ENCODE measurements at places on chromosomes 4 and X. TPM values are rescaled to one million over a fixed set of nuclear protein-coding genes. Genes with fewer than 3 reads are reported as not detected.

Gene AFP
- polyA plus RNA-seq, result not detected

Gene TMA16
- polyA plus RNA-seq, result 14.8 TPM

Gene USP17L21
- polyA plus RNA-seq, result not detected

Gene F8A3
- 20.2 TPM for polyA plus RNA-seq

Gene CENPI
- polyA plus RNA-seq, result 0.50 TPM

Gene RAB9B
- polyA plus RNA-seq, result 0.26 TPM

Gene GPAT3
- not detected for polyA plus RNA-seq

Gene UGT2B10
- polyA plus RNA-seq, result not detected

GRCh38 chr4:146407257-146407656 lies 114.5 kb downstream of the SLC10A7 start:
- no peak overlapping the region for H3K4me3 ChIP-seq
- DNase-seq, result no peak
- no peaks in the 10 kb centered on the region for H3K4me1 ChIP-seq
- H3K27ac ChIP-seq, result no peak overlapping the region
- no peaks in the 10 kb centered on the region for H3K27me3 ChIP-seq

DNA sequence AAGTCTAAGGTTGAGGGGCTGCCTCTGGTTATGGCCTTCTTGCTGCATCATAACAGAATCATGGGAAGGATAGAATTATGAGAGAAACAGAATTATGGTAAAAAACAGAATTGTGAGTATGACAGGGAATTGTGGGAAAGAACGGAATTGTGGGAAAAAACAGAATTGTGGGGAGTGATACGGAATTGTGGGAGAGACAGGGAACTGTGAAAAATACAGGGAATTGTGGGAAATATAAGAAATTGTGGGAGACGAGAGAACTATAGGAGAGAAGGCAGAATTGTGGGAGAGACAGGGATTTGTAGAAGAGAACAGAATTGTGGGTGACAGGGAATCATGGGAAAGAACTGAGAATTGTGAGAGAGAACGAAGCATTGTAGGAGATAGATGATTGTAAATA lies 159.1 kb downstream of the FRMPD4 start:
- H3K27me3 ChIP-seq, result peaks cover 14% of the 10 kb centered on the region
- H3K36me3 ChIP-seq, result peaks cover 7% of the 10 kb centered on the region
- H3K4me3 ChIP-seq, result no peak overlapping the region
- H3K4me1 ChIP-seq, result peaks cover 6% of the 10 kb centered on the region
- H3K27ac ChIP-seq, result no peak overlapping the region

GRCh38 chr4:123653236-123653635 lies 256.6 kb downstream of the SPRY1 start:
- H3K4me3 ChIP-seq, result no peak overlapping the region
- DNase-seq, result no peak
- peaks cover 7% of the 10 kb centered on the region for H3K36me3 ChIP-seq
- no peaks in the 10 kb centered on the region for H3K27me3 ChIP-seq

DNA sequence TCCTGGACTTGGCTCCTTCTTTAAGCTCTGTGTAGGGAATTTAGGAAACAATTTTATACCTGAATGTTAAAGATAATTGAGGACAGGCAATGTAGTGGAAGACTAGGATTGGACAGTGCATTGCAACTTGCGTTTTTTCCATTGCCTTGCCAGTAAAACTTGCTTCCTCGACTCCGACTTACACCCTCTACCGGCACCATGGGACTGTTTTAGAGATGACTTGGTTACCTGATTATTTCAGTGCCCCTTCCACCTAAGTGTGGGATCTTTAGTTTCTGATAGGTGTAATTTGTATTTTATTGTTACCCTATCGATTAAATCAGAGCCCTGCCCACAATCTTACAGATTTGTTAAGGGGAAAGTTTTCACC lies 1.2 kb downstream of the PRPS1 start:
- peaks cover 19% of the 10 kb centered on the region for H3K4me1 ChIP-seq
- no peaks in the 10 kb centered on the region for H3K36me3 ChIP-seq
- H3K27me3 ChIP-seq, result no peaks in the 10 kb centered on the region
- no peak overlapping the region for H3K27ac ChIP-seq
- no peak for DNase-seq

DNA sequence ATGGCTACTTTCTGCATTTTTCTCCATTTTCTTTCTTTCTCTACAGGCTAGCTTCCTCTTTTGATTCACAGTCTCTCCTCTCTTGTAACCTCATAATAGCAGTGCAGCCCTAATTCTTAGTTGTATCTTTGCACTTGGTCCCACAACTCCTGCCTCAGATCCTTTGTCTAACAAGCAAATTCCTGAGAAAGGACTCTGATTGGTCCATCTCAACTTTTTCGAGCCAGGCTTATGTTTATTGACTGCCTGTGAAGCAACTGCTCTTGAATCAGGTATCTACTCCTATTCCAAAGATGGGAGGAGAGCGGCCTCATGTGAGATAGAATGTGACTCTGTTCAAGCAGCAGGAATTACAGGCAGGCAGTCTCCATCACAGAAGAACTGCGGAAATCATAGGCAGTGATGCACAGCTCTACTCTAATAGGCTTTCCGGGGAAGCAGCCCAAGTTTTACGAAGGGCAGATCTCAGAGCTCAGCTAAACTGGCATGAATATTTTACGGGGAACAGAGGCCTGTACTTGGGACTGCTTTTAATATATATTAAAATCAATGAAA lies 123.5 kb downstream of the GABRB1 start:
- no peaks in the 10 kb centered on the region for H3K36me3 ChIP-seq
- H3K4me3 ChIP-seq, result no peak overlapping the region
- no peak for DNase-seq
- no peaks in the 10 kb centered on the region for H3K27me3 ChIP-seq

GRCh38 chrX:153969125-153969903 lies 2.3 kb downstream of the HCFC1 start:
- H3K36me3 ChIP-seq, result peaks cover 7% of the 10 kb centered on the region
- H3K4me3 ChIP-seq, result peak overlapping the region; percentile 100
- peak overlapping the region; percentile 98 for H3K27ac ChIP-seq
- no peak for DNase-seq

DNA sequence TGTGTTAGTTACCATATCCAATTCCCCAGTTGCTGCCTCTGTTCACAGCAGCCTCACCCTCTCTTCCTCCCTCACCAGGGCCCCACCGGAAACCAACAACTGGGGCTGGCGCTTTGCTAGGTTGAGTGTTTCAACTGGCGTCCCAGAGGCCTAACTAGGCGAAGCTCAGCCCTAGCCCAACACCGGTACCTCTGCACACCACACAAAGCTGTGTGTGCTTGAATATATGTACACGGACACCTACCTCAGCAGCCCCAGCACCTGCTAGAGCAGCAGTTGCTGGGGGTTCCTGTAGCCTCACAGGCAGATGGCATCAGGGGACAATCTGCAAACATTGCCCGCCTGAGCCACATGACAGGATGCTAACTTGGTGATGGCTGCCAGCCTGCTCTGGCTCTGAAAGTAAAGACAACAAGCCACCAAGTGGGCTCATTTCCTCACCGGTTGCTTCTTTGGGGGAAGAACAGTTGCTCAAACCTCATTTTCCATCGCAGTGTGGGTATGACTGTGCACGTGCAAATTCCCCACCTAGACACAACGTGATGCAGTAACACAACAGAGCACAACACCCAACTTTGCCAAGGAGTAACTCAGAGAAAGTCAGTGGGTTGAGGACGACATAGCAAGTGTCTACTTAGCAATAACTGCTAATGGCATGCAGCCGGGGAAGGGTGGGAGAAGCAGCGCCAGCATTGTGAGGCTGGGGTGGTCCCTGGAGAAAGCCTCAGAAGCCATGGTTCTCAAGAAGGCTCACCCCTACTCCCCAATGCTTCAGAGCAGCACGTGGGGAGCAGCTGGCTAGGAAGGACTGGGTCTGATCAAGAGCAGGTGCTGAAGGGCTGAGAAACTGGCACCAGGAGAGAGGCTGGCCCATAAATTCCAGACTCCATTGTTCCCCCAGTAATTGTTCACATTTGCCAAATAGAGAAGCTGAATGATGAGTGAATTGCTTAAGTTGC lies 139.5 kb downstream of the SH3KBP1 start:
- H3K27me3 ChIP-seq, result no peaks in the 10 kb centered on the region
- peak; percentile 63 for DNase-seq
- peak overlapping the region; percentile 96 for H3K27ac ChIP-seq
- H3K36me3 ChIP-seq, result no peaks in the 10 kb centered on the region
- H3K4me3 ChIP-seq, result no peak overlapping the region

DNA sequence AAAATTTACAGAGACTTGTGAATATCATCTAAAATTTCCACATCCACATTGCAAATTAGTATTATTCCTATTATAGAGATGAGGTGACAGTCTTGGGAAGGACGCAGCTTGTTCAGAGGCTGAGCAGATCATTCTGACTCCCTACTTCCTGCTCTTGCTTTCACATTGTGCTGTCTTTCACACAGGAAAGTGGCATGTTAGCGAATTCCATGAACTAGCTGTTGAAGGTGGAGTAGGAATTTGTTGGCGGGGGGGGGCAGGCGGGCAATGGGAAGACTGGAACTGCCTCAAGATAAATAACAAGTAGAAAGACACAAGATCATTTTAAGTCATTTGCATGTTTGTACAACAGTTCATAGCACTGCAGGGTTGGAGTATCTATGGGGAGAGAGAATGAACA lies 2.3 kb downstream of the PF4V1 start:
- DNase-seq, result no peak
- no peak overlapping the region for H3K4me3 ChIP-seq
- H3K27ac ChIP-seq, result no peak overlapping the region
- H3K36me3 ChIP-seq, result no peaks in the 10 kb centered on the region
- H3K4me1 ChIP-seq, result no peaks in the 10 kb centered on the region

- DNase-seq, result no peak
- no peaks in the 10 kb centered on the region for H3K27me3 ChIP-seq
- no peaks in the 10 kb centered on the region for H3K36me3 ChIP-seq
- H3K27ac ChIP-seq, result no peak overlapping the region
- no peaks in the 10 kb centered on the region for H3K4me1 ChIP-seq
Observed at GRCh38 chr4:70637239-70637913, 8.8 kb downstream of the ENAM start.

GRCh38 chr4:143178923-143179322 lies 5.8 kb upstream of the USP38 start:
- no peak overlapping the region for H3K4me3 ChIP-seq
- H3K4me1 ChIP-seq, result peaks cover 25% of the 10 kb centered on the region
- no peak overlapping the region for H3K27ac ChIP-seq
- DNase-seq, result no peak
- peaks cover 31% of the 10 kb centered on the region for H3K36me3 ChIP-seq

DNA sequence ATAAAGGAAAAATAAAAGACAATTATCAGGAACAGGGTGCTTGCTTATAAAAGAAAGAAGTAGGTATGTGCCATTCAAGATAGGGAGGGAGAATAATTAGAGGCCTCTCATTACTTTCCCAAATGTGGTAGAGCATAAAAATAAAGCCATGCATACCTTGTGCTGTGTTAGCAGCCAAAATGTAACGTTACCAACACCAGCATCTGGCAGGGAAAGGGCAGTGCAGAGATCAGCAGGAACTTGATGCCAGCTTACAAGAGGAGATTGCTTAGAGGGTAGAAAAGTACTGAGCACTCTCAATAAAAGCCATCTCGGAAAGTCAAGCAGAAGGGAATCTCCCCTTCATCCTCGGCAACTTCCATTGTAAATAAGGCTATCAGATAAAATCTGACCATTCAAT lies 195.6 kb downstream of the RASL11B start:
- DNase-seq, result no peak
- H3K36me3 ChIP-seq, result peaks cover 12% of the 10 kb centered on the region
- H3K27me3 ChIP-seq, result no peaks in the 10 kb centered on the region
- no peak overlapping the region for H3K27ac ChIP-seq
- no peaks in the 10 kb centered on the region for H3K4me1 ChIP-seq

- no peaks in the 10 kb centered on the region for H3K4me1 ChIP-seq
- no peak for DNase-seq
- H3K36me3 ChIP-seq, result peaks cover 5% of the 10 kb centered on the region
- no peak overlapping the region for H3K4me3 ChIP-seq
- no peaks in the 10 kb centered on the region for H3K27me3 ChIP-seq
Observed at GRCh38 chrX:63434665-63435064, 83.5 kb upstream of the SPIN4 start.

Measured in naive B cell (primary cell).